SIG-M5 (cell line): ENCODE measurements at places on chromosomes 3 and 15.

GRCh38 chr15:51752888-51753287 is 1.5 kb downstream of the TMOD2 start:
- DNase-seq, result no peak

GRCh38 chr3:66140106-66140505 is 80.7 kb upstream of the SLC25A26 start:
- DNase-seq, result no peak

GRCh38 chr3:66165660-66166059 is 55.1 kb upstream of the SLC25A26 start:
- DNase-seq, result no peak

- no peak for DNase-seq
These were observed 49.7 kb downstream of the LRRN1 start for GRCh38 chr3:3848923-3849275.

- no peak for DNase-seq
These were observed 201.1 kb upstream of the ADAMTS9 start for GRCh38 chr3:64888840-64889392.

DNA sequence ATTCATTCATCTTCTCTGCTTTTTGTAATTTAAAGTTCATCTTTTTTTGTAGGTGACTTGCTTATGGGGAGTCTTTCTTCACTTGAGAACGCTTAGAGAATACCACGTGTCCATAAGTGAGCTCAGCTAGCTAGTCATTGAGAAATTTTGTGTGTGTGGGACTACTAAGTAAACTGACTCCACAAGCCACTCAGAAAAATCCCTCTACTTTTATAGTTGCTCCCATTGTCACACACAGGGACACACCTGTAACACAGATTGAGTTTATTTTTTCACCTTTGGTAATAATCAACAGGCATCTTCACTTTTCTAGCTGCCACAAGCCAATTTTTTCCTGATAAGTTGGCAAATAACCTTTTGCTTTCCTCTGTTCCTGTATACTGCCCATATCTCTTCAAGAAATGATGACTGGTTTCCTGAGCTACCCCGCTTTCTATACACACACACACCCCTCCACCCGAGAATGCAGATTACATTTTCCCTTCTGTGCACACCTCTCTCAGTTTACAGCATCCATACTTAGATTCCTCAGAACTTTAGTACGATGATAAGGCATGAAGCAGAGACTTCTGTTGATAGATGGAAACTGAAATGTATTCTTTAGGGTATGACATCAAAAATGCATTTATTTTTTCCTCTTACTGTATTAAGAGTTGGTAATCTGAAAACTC is 4.6 kb downstream of the TSC22D2 start:
- DNase-seq, result peak; percentile 36

GRCh38 chr3:194075802-194076460 is 60.0 kb upstream of the HES1 start:
- no peak for DNase-seq
